ENCODE measurements at places on chromosomes 11 and 22.
A peak's percentile ranks its signal among the peaks of the same experiment; 100 is the strongest.

GRCh38 chr11:84594602-84595001 lies 1032.5 kb downstream of the DLG2 start:
- no peak for DNase-seq

DNA sequence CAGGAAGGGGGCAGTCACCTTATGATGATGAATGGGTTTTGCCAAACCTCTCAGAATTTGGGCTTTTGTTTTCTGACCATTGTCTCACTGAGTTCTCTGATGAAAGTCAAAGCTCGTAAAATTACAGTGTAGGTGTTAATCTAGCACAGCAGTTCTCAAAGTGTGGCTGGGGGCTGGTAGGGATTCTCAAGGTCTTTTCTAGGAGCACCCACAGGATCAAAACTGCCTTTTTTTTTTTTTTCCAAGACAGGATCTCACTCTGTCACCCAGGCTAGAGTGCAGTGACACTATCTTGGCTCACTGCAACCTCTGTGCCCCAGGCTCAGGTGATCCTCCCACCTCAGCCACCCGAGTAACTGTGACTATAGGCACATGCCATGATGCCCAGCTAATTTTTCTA lies 66.1 kb downstream of the C22orf31 start:
- no peak for DNase-seq

DNA sequence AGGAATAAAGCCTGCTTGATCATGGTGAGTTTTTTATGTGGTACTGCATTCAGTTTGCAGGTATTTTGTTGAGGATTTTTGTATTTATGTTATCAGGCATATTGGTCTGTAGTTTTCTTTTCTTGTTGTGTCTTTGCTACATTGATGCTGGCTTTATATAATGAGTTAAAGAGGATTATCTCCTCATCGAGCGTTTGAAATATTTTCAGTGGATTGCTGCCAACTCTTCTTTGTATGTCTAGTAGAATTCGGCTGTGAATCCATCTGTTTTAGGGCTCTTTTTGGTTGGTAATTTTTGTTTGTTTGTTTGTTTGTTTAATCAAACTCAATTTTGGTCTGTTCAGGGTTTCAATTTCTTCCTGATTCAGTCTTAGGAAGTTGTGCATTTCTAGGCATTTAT lies 758.4 kb downstream of the KCNA4 start:
- no peak for DNase-seq

- DNase-seq: no peak
Measured at GRCh38 chr11:47857485-47857884, 9.3 kb upstream of the NUP160 start.

DNA sequence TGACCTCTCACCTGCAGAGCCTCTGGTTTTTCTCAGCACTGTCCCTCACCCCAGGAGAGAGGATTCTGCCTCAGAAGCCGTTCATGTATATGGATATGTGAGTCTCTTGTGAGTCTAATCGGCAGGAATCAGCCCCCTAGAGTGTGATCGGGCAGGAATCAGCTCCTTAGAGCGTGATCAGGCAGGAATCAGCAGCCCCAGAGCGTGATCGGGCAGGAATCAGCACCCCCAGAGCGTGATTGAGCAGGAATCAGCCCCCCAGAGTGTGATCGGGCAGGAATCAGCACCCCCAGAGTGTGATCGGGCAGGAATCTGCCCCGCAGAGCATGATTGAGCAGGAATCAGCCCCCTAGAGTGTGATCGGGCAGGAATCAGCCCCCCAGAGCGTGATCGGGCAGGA lies 80.0 kb upstream of the EIF3D start:
- DNase-seq: no peak

DNA sequence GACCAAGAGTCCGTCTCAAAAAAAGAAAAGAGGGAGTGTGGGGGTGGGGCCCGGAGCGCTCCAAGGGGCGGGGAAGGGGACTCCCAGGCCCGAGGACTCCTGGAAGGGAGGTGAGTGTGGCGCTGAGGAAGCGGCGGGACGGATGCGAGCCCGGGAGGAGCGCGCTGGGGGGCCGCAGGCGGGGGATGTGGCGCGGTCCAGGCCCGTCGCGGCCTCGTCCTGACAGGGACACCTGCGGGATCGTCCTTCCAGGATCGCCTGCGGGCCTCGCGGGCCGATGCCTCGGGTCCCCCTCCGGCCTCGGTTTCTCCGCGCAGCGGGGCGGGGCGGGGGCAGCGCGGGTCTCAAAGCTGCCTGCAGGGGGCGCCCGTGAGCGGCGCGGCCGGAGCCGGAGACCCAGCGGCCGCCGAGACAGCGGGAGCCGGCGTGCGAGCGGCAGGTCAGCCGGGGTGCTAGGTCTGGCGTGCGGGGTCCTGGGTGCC lies 3.8 kb upstream of the ADORA2A start:
- DNase-seq: peak; percentile 65

- DNase-seq: no peak
Measured at GRCh38 chr11:68074584-68075352, 35.9 kb downstream of the TCIRG1 start.

DNA sequence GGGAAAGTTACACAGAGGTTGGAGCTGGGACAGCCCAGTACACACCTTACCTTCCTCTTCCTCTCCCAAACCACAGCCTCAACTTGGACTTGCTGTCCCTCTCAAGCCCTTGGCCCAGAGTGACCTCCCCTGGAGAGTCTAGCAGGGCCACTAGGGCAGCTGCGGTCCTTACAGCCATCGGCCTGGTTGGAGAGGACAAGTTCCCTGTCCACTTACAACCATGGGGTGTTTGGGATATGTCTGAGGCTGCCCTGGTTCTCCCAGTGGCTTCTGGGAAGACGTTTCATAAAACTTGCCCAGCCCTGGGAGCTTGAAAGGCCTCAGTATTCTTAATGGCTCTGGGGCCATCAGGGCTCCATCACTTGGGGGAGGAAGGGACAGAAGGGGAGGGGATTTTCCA lies 13.1 kb upstream of the DGKZ start:
- no peak for DNase-seq

DNA sequence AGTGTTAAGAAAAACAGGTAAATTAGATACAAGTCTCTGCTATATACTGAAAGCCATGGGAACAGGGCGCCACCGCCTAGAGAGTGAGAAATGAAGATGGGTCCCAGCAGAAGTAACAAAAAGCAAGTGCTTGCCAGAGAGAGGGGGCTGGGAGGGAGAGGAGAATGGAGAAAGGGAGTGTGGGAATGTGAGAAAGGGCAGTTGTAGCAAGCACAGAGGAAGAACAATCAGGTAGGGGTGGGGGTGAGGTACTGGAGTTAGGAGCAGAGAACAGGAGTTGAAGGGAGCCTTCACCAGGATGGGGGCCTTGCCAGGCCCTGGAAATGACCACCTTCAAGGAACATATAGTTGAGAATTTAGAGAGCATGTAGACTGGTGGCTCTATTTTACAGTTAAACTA lies 66.8 kb downstream of the TCF20 start:
- no peak for DNase-seq

- DNase-seq: no peak
Measured at GRCh38 chr11:130171534-130171933, 12.0 kb downstream of the ST14 start.

- no peak for DNase-seq
Measured at GRCh38 chr11:18834754-18835466, 43.3 kb upstream of the PTPN5 start.

Data from H54 (cell line).